NCI-H1694 treated with DMSO at 0.1 percent for 48 hours (cell line): ENCODE measurements at places on chromosomes 7 and 10.

DNA sequence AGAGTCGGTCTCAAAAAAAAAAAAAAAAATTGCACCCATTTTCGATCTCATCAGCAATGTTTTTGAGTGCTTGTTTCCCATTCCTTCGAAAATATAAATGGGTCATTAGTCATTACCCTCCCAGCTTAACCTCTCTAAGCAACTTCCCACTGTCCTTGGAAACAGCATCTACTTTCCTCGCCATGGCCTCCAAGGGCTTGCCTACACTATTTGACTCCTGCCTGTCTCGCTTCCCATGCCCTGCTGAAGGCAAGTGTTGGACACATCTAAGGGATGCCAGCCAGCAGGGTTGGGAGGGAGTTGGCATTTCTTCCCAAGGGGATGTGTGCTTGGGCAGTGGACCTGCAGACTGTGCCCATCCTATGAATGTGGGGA lies 12.7 kb upstream of the RHBDD2 start:
- DNase-seq = no peak

DNA sequence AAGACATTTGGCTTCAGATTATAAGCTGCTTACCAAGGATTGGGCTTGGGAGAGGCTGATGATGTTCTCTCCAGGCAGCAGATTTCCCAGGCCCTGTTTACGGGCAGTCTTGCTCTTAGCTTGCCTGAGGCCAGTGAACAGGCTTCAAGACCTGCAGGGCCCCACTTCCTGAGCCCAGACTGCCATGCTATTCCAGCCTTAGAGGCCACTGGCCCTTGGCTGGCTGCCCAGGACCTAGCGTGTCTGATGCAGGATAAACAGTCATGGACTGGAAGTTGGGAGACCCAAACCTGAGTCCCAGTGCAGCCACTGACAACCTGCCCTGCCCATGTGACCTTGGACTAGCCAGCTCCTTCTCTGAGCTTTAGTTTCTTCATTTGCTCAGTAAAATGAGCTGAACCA lies 2.9 kb downstream of the PRXL2A start:
- no peak for DNase-seq

- no peak for DNase-seq
Observed at GRCh38 chr7:98233219-98234070, 18.6 kb downstream of the TECPR1 start.

DNA sequence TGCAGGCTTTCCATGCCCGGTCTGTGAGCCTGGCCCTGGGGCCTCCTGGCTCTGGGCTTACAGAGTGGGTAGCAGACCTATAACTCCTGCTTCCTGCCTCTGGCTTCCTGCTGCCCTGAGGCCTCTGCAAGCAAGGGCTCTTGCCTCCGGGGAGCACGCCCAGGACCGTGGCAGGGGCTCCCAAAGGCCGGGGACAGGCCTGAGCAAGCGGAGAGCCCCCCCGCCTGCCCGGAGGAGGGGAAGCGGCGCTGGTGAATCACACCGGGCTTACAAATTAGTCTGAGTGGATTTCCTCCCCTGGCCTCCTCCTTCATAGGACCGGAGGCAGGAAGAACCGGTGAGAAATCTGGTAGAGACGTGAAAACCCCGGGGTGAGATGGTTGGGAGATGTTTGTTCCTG lies 1.5 kb upstream of the MYL10 start:
- no peak for DNase-seq

- no peak for DNase-seq
Observed at GRCh38 chr7:156897673-156898072, 4.7 kb upstream of the LMBR1 start.

DNA sequence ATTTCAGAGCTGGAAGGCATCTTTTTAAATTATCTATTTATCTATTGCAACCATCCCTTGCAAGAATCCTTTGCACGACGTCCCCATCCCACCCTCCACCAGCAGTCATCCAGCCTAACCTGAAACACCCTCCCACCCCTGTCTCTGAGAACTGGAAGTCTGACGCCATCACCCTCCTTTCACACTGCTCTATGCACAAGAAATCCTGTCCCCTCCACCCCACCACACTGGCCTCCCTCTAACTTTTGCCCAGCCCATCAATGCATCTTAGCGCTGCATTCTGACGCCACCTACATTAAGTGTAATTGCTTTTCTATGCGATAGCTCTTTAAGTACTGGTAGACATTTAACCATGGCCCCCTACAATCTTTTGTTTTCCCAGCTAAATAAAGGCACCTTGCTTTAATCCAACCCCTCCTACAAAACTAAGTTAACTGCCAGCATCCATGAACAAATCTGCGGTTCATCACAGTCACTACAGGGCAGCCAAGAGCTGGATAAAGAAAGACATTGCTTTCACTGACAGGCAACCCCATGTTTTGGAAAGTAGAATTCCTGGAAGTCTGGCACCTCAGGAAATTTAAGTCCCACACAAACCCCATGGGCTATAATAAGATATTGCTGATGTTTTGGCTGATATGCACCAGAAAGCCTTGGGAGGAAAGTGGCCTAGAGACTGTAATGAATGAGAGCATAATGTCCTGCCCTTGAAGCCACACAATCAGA lies 128.0 kb downstream of the GLI3 start:
- DNase-seq = no peak

DNA sequence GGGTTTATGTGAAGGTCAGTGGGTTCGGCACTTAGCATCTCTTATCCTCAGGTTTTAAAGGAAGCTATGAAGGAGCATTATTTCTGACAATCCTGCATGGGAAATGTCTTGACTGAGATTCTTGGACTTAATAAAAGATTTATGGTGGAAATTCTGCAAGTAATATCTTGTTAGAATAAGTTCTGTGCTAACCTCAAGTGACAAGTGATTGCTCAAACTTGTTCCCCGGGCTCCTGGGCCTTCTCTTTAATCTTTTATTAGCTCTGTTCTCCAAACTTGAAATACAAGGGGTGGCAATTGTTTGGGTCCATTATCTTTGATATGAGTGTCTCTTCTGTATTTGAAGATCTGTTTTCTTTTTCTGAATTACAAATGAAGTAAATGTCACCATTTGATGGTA lies 140.6 kb upstream of the CTBP2 start:
- DNase-seq = no peak

- DNase-seq = no peak
Observed at GRCh38 chr7:157436076-157436475, 99.3 kb downstream of the DNAJB6 start.

- DNase-seq = no peak
Observed at GRCh38 chr10:130242513-130242912, 106.3 kb downstream of the GLRX3 start.

DNA sequence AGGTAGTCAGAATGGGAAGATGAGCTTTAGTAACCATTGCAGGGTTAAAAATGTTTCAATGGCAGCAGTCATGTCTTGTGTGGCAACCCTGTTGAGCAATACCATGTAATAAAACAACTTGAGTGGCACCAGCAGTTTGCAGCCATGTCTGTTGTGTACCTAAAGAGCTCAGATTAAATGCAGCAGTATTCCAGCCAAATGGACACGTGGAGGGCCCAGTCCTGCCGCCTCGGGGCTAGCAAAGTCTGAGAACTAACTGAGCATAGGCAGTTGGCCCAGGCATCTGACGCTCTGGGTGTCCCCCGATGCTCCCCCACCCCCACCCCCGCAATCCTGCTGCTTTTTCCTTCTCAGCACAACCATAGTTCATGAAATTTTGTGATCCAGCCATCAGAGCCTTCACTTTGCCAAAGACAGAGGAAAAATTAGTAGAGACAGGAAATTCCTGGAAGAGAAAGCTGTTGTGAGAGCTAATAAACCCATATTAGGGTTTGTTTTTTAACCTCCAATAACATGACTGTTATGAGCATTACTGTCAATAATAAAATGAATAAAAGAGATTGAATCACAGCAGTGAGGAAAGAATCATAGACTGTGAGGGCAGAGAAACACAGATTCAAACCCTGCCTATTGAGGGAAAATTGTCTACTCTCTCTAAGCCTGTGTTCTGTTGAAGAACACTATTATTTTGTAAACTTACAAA lies 220.6 kb upstream of the RHOBTB1 start:
- DNase-seq = no peak

DNA sequence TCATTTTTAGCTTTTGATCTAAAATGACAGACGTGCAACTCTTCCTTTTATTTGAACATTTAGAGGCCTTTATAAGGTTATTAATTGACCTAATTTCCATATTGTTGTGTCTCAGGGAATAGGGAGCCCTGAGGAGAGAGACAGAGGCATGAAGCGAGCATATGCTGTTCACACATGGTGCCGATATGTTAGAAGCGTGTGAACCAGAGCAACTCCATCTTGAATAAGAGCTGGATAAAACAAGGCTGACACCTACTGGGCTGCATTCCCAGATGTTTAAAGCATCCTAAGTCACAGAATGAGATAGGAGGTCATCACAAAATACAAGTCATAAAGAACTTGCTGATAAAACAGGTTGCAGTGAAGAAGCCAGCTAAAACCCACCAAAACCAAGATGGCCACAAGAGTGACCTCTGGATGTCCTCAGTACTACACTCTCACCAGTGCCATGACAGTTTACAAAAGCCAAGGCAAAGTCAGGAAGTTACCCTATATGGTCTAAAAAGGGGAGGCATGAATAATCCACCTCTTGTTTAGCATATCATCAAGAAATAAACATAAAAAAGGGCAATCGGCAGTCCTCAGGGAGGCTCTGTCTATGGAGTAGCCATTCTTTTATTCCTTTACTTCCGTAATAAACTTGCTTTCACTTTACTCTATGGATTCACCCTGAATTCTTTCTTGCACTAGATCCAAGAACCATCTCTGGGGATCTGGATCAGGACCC lies 80.1 kb downstream of the SEC61G start:
- no peak for DNase-seq

DNA sequence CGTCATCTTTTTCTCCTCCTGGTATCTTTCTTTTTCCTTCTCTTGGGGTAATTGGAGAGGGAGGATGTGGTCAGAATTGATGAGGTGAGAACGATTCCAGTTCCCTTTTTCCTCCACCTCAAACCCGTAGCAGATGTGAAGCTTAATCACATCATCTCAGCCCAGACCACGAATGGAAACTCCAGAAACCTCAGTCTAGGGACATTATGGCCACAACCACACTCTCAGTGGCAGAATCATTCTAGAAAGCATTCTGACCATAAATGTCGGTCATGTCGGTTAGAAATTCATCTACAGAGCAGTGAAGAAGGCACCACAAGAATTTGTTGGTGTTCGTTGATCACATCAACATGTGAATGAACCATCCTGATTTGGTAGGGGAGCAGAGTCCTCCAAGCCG lies 78.7 kb downstream of the GATA3 start:
- DNase-seq = no peak

- no peak for DNase-seq
Observed at GRCh38 chr10:6231146-6231545, 28.4 kb downstream of the PFKFB3 start.

DNA sequence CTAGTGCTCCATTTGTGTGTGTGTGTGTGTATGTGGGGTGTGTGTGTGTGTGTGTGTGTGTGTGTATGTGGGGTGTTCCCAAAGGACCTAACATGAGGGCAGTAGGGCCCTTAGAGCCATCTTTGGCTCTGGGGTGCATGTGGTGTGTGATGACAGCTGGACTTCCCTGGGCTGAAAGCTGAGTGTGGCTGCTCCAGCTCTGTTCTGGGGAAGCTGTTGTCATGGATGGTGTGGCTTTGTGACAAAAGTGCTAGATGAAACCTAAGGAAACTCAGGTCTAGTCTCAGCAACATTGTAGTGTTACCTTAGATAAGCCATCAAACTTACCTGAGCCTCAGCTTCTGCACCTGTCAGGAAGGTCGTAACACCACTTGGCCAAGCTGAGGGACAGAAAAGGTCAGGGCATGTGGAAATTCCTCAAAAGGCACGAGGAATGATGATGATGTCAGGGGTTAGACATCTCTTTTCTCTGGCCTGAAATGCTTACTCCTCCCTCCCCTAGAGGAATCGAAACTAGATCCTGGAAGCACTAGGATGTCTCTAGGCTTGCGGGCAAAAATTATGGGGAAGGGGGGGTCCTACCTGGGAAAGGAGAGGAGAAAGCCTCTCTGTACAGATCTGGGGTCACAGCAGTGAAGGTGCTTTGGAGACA lies 115.4 kb downstream of the RPS24 start:
- no peak for DNase-seq

- DNase-seq = no peak
Observed at GRCh38 chr7:138898255-138898654, 82.9 kb downstream of the KIAA1549 start.

DNA sequence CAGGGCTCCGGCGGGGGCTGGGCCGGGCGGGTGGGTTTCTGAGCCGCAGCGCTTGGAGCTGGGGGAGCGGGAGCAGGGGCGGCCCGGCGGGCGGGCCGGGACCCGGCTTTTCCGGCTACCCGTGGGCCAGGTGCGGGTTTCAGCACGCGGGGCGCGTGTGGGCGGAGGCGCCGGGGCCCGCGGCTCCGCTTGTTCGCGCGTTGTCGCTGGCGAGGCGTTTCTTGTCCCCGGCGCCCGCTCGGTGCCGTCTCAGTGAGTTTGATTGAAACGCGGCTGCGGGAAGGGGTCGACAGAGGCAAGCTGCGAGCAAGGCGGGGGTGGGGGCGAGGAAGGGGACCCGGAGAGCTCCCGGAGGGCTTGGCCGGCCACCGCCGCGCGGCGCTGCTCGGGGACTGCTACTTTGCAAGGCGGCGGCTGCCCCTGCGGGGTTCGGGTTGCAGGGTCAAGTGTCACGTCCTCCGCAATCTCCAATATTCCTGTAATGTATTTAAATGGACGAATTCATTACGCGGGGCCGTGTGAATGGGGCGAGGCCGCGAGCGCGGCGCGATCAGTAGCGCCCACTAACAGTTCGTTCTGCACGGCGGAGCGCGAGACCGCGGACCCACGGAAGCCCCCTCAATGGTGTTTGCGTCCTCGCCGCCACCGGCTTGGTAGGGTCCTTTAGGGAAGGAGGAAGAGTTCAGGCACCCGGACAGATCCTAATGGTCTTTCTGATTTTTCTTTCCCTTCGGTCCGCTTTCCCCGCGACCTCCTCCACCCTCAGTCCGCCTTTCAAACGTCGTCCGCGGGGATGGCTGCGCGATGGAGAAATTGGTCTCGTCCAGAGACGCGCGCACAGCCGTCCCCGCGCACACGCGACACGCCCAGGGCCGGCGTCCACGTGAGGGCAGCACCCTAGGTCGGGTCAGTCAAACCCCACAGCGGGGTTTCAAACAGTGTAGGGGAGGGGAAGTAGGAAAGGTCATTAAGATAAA lies 76.9 kb downstream of the INSIG1 start:
- no peak for DNase-seq

- DNase-seq = no peak
Observed at GRCh38 chr10:90917238-90917967, 3.5 kb downstream of the ANKRD1 start.

- no peak for DNase-seq
Observed at GRCh38 chr7:84248267-84248666, 53.7 kb upstream of the SEMA3A start.

DNA sequence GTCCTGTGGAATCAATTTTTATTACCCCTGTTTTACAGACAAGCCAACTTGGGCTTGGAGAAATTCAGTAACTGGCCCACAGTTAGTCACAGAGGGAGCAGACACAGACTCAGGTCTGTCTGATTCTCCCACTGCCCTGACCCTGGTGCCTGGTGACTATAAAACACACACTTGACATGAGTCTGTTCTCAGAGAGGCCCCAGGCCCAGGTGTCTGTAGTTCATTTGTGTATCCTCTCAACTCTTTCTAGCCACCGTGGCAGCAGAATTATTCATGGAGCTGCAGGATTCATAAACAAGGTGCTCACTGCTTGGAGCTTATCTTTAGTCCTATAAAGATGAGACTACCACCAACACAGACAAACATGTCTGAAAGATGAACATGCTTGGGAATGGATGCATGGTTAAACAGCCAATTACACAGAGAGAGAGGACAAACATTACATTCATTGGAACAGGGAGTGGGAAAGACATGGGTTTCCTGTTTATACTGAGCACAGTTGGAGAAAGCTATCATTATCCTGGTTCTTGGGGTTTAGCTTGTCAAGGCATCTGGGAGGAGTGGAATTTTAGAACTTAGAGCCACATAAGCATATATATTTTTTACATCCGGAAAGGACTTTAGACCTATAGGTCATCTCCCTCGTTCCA lies 79.1 kb upstream of the PDCD4 start:
- no peak for DNase-seq
